ENCODE measurements at places on chromosomes 7 and 10.

- DNase-seq: no peak
These were observed 49.9 kb downstream of the C10orf67 start for GRCh38 chr10:23294638-23295247.

GRCh38 chr10:52004342-52004949, 305.1 kb upstream of the CSTF2T start:
- DNase-seq: peak; percentile 5

DNA sequence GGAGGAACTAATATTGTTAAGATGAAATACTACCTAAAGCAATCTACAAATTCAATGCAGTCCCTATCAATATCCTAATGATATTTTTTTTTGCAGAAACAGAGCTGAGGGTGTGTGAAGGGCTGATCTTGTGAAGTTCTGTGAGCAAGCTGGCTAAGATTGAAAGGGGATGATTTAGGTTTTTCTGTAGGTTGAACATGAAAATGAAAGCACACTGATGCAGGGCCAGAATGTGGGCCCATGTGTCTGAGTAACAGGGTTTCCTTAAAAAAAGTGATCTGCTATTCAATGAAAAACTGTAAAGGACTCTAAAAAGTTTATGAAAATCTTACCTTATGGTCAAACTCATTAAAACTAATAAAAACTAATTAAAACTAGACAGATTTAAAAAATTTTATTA, 47.4 kb downstream of the GRB10 start:
- DNase-seq: no peak

GRCh38 chr10:5817322-5818047, 4.3 kb upstream of the GDI2 start:
- DNase-seq: peak; percentile 60

DNA sequence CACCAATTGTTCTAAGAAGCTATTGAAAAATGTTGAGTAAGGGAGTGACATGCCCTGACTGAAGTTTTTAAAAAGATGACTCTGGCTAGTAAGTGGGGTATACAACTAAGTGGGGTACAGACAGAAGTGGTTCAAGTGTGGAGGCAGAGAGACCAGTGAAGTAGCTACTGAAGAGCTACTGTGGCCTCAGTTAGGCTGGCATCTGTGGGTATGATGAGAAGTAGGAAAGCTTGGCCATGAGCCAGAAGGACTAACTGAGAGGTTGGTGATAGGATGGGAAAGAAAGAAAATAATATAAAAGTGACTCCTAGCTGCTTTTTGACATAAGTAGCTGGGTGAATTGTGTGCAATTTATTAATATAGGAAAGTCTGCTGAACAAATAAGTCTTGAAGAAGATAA, 176.6 kb downstream of the SEMA3D start:
- DNase-seq: no peak

GRCh38 chr10:70763567-70763966, 21.6 kb downstream of the TBATA start:
- DNase-seq: no peak

DNA sequence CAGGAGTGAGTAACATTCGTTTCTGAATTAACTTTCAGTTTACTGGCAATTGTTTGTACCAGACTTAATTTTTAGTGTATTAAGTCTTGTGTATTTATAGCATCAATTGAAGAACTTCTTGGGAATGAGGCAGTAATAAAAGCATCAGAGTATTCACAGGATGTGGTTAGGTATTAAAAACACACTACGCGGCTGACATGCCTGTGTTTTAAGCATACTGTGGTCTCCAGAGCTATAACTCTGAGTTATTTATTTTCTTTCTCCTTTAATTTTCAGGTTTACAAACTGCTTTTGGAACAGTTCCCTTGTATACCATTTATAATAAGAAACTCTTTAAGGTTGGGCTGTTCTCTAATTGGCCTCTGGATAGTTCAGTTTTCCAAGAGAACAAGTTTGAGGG, 626.1 kb upstream of the NRG3 start:
- no peak for DNase-seq

- DNase-seq: no peak
These were observed 252.8 kb downstream of the DPP6 start for GRCh38 chr7:154304740-154305700.

DNA sequence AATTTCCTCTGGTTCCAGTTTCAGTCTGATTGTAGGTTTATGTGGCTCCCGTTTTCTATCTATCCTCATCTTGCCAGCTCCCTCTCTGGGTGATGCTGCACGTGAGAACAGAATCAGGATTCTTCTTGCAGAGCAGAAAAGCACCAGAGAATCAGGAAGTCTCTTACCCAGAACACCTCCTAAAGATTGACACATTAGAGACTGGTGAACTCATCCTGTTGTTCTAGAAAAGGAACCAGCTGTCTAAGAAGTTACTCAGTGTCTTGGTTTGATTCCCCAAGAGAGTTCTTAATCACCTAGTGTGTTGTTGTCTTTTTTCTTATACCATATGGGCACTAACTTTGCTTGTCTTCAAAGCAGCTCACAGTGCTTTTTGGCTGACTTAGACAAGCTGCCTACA, 152.4 kb downstream of the DGKI start:
- no peak for DNase-seq

DNA sequence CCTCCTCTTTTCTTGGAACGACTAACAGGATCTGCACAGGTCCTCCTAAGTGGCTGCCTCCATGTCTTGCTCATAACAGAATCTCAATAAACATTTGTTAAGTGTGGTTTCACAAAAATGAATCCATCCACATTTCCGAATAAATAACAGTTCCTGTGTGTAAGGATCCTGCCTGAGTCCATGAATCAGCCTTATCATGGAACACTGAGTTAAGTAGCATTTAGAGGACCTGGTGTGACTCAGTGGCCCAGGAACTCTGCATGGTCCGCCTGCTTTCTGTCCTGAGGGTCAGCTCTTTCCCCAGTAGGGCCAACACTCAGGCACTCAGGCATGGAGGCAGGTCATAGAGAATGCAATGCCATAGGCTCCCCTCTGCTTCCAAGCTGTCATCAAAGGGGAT, 15.8 kb upstream of the C10orf90 start:
- no peak for DNase-seq

DNA sequence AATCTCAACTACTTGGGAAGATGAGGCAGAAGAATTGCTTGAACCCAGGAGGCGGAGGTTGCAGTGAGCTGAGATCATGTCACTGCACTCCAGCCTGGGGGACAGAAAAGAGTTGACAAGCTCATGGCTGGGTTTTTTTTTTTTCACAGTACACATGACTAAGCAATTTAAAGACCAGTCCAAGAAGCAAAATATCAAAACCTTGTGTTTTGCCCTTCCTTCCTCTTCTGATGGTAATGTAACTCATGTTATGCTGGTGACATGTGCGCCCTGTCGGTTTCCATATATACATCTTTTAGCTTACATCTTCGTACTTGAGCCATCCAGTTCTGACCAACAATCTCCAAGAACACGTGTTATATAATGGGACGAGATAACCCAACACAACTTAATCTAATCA, 237.7 kb upstream of the PLXDC2 start:
- no peak for DNase-seq

DNA sequence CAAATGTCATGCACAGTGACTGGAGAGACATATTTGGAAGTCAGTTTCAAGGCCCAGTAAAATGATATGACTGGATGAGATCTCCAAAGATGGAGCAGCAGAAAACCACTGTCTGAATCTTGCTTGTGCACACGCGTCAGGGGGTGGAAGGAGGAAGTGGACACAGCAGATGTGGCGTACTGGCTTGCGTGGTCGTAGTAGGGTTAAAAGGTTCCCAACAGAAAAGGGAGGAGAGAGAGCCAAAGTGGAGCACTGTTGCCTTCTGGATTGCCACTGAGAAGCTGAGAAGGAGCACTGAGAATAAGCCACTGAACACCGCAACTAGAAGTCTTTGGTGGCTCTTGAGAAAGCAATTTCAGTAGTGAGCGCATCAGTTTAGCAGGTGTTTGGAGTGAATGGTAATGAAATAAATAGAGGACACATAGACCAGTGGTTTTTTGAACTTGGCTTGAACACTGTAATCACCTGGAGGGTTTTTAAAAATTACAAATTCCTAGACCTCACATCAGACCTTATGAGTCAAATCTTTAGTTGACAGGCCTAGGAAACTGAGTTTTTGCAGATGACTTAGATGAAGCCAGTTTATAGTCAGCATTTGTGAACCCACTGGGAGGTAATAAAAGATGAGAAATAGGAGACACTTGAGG, 227.3 kb downstream of the PTEN start:
- no peak for DNase-seq

DNA sequence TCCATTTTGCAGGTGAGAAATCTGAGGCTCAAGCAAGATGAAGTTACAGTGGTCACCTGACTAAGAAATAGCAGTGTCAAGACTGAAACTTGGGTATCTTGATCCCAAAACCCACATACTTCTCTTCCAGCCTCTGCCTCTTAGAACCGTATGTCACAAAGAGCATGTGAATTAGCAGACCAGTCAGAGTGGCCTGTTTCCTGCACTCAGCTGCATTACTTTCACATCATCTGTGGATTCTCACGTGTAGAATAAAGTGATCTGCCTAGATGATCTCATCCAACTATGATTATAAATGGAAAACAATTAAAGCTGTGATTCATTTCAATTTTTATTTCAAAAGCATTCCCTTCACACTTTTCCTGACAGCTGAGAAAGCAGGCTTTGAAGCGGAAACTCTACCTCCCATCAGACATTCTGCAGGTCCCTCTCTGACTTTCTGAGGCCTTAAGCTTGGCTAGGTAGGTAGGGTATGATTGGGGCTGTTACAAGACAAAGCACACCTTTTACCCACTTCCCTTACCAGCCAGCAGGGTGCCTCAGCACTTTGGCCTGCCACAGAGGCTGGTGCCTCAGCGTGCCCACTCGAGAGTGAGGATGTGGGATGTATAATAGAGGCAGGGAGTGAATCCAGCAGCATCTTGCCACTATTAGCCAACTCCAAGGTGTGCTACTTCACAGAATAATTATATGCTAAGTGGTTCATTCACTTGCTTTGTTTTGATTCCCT, 70.2 kb upstream of the PDE1C start:
- no peak for DNase-seq

GRCh38 chr7:9889554-9889953, 1084.1 kb upstream of the PHF14 start:
- no peak for DNase-seq

GRCh38 chr7:47932466-47933037, 15.7 kb downstream of the PKD1L1 start:
- DNase-seq: no peak
